Brain microvascular endothelial cell (primary cell): ENCODE measurements at places on chromosomes 4 and X.

- no peak for DNase-seq
These were observed 31.7 kb upstream of the CLDN34 start for GRCh38 chrX:9935436-9935835.

- DNase-seq: no peak
These were observed 6.1 kb downstream of the XPNPEP2 start for GRCh38 chrX:129744861-129745321.

DNA sequence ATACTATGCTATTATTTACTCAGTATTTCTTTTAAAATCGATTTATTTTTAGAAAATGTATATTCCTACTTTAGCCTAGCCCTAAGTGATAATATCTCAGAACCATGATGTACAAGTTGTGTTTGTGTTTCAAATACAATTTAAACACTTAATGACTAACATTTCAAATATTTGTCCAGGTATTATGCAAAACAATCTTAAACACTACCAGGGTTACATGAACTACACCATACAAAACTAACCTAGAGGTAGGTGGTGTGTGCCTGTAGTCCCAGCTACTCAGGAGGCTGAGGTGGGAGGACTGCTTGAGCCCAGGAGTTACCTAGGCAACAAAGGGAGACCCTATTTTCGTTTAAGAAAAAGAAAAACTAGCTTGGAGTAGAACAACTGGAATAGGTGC, 83.0 kb upstream of the TMEM33 start:
- no peak for DNase-seq

DNA sequence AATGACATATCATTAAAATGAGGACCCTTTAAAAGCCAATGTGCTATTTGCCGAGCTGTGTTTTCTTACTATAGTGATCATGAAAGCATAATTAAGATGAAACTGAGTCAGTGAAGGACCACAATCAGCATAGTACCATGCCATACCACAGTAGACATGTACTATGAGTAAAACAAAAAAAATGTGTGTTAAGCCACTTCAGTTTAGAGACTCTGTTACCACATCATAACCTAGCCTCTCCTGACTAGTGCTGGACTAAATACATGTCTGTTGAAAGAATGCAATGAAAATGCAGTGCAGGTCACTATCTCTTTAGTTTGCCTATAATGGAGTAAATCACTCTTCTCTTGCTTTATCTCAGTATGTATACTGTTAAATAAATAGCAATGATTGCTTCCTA, 12.3 kb upstream of the DDX53 start:
- no peak for DNase-seq

DNA sequence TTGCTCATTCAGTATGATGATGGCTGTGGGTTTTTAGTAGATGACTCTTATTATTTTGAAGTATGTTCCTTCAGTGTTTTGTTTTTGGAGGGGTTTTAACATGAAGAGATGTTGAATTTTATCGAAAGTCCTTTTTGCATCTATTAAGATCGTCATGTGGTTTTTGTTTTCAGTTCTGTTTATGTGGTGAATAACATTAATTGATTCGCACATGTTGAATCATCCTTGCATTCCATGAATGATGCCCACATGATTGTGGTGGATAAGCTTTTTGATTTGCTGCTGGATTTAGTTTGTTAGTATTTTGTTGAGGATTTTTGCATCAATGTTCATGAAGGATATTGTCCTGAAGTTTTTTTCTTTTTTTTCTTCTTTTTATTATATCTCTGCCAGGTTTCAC, 347.4 kb upstream of the EPHA5 start:
- no peak for DNase-seq

DNA sequence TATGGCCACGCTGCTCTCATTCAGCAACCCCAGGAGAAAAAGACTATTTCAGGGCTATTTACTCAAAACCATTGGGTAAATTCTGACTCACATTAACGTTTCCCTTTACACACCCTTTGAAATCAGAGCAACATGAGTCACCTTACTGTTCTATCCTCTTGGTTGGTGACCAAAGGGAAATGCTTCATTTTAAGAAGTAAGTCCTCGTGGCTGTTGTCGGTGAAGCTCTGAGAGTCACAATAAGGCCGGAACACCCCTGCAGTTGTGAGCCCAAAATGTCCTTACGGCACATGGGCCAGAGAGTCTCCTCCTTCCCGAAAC, 56.3 kb upstream of the SPRY1 start:
- DNase-seq: peak; percentile 61

GRCh38 chr4:174352061-174352819, 68.5 kb downstream of the CEP44 start:
- no peak for DNase-seq

- no peak for DNase-seq
These were observed 35.8 kb upstream of the TNIP3 start for GRCh38 chr4:121199742-121200561.

GRCh38 chr4:112523764-112524505, 8.0 kb upstream of the NEUROG2 start:
- DNase-seq: no peak
